SIG-M5 (cell line): ENCODE measurements at places on chromosomes 11 and 22.

DNA sequence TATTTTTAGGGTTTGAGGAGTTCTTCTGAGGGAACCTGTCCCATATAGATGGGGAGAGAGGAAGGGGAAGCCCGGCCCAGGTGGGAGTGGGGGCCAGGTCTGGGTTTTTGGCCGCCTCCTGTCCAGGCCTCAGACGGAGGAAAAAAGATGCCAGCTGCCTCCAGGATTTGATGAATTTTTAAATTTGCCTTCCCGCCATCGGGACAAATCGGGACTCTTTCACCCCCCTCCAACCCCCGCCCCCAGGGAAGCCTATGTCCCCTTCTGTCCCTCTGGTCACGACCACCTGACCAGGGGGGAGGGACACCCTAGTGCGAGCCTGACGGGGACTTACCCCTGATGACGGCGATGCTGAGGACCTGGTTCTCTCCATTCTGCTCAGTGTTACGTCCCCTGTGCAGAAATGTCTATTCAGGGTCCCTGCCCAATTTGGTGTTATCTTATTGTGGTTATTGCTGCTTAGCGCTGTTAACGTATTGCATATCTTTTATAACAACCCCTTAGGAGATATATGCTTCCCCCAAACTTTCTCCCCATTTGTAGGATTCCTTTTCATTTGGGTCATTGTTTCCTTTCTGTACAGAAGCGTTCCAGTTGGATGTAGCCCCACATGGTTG, 115.9 kb upstream of the GRK3 start:
- DNase-seq, result no peak

DNA sequence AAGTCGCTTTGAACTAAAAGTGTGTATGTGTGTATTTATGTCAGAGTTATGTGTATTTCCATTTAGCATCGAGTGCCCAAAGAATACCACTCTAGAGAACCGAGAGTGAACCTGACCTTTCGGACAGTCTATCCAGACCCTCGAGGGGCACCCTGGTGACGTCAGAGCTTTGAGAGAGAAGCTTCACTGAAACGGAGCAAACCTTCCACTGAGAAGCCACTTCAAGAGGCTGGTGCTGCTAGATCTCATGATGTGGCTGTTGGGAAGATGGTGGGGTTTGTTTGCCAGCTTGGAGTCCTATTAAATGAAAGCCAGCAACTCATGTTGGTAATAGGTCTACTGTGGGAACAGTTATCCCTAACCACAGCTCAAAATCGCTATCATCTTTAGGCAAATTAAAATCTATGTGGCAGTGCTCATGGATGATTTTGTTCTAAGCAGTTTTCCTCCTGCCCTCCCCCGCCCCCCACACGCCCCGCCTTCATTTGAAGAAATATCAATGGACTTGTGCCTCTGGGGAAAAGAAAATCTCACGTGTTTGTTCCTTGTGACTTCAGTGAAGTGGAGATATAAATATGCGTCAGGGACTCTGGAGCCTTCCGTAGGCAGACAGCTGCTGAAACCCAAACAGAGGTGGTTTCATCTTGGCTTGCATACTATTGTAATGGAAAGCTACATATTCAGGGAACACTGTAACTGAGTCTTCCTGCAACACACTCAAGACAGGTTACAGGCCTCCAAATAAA, 22.4 kb upstream of the C11orf96 start:
- DNase-seq, result no peak

GRCh38 chr11:128598506-128599150, 11.3 kb upstream of the ETS1 start:
- DNase-seq, result no peak

DNA sequence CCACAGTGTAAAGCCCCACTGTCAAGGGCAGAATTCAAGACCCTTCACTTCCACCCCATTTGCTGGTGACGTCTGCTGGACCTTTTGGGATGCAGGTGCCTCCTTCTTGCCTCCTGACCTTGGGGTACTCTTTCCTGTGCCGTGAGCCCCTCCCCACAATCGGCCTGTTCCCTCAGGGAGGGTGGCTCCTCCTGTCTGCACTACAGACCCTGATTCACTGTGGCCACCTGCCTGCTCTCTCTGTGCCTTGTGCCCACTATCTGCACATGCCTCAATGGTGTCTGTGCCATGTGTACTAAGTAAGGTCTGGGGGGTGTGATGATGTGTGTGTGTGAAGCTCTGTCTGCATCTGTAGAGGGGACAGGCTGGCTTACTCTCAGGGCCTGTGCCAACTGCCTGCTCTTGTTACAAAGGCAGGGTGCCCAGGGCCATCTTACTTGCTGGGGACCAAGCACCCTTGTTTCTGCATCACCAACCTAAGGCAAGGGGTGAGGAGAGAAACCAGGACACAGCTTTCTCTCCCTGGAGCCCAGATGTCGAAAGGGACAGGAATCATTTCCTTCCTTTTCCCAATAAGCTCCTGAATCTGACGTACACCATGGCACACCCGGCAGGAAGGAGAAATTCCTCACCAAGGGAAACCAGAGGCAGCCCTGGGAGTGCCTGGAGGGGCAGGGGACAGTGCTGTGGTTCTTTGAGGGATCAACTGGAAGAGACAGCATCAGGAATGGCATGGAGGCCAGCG, 3.7 kb downstream of the PPM1F start:
- no peak for DNase-seq

DNA sequence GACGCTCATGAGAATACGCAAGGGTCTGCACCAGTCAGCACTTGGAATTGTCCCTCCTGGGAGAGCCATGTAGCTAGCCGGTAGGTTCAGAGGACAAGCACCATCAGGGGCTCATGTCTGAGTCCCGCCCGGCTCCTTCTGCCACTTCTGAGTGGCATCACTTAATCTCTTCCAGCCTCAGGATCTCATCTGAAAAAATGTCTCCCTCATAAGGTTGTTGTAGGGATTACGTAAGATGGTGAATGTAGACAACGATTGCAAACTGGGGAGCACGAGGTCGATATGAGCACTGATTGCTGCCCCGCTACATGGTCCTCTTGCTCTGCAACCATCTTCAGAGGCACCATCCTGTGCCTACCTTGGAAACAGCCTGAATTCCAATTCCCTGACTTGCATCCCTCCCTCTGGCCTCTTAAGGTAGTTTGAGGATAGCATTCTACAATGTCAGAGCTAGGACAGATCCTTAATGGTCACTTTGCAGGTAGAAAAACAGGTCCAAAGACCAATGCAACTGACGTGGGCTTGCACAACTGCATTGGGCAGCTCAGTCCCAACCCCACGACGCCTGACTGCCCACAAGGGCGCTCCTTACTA, 115.8 kb upstream of the TMEM45B start:
- DNase-seq, result no peak

DNA sequence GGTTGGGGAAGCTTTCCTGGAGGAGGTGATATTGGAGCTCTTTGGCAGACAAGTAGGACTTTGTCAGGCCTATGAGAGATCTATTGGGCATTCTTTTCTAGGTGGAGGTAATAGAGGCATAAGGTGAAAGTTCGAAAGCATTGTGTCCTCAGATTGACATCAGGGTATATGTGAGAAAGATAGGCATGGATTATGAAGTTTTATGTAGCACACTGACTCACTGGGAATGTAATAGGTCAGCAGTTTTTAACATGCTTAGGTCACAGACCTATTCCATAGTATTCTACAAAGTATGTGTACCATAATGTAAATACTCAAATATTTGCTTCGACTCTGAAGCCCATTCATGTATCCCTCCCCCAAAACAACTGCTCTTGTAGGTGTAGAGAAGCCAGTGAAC, 11.8 kb downstream of the HIKESHI start:
- DNase-seq, result no peak

DNA sequence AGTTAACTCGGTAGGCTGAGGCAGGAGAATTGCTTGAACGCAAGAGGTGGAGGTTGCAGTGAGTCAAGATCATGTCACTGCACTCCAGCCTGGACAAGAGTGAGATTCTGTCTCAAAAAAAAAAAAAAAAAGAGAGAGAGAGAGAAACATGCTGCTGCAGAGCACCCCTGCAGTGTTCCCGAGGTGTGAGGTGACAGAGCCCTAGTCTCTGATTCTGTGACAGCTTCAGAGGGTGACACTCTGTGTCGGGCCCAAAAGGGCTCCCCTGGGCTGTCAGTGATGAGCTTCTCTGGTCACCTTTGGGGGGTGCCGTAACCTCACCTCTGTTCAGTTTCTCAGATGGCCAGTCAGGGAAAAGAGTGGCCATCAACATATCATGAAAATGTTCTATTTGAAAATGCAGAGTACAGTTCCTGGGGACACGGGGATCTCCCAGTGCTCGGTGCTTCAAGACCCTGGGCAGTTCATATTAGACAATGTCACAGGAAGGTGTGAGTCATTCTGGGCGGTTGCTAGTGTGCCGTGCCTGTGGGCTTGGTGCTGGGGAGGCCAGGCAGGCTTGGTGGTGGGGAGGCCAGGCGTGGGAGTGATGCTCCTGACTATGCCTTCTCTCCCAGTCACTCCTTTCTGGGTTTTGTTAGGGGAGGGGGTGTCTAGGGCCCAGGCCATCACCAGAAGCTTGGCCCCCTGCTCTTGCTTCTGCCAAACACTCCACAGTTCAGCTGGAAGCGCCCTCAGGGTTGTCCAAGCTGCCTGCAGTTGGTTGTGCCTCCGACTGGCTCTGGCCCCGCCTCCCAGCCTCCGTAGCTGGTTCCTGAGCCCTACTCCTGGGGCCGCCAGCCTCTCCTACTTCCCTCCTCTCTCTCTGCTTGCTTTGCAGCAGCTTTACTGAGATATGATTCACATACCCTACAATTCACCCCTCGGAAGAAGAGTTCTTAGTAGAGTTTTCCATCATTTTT, 52.5 kb upstream of the CLDN5 start:
- peak; percentile 75 for DNase-seq

DNA sequence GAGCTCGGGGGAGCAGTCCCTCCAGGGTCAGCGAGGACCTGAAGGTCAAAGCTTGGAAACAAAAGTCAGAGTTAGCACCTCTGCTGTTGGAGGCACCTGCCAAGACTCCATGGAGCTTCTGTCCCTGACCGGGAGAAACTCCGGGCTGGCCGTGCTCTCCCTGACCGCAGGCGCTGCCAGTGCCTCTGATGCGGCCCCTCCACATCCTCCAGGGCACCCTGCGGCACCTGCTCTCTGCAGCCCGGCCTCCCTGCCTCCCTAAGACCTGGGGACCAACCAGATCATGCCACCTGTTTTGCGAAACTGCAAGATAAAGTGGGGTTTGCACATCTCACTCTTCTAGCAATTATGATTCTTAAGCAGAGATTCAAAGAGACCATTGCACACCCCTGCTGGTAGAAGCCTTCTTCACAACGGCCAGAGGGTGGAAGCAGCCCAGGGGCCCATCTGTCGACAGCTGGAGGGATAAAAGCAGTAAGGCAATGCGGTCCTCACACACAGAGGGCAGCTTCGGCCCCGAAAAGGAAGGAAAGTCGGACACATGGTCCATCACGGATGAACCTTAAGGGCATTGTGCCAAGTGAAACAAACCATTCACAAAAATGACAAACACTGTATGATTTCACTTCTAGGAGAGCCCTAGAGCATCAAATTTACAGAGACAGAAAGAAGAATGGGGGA, 477.1 kb downstream of the BRD1 start:
- no peak for DNase-seq

GRCh38 chr11:1218788-1219445, 3.9 kb upstream of the MUC5B start:
- DNase-seq, result no peak
